NCI-H2081 treated with DMSO at 0.1 percent for 48 hours (cell line): ENCODE measurements at places on chromosomes 6 and 20.

GRCh38 chr6:146943664-146944063, 260.6 kb upstream of the STXBP5 start:
- no peak for DNase-seq

- DNase-seq: no peak
These were observed 78.2 kb upstream of the FOXO3 start for GRCh38 chr6:108482559-108482958.

DNA sequence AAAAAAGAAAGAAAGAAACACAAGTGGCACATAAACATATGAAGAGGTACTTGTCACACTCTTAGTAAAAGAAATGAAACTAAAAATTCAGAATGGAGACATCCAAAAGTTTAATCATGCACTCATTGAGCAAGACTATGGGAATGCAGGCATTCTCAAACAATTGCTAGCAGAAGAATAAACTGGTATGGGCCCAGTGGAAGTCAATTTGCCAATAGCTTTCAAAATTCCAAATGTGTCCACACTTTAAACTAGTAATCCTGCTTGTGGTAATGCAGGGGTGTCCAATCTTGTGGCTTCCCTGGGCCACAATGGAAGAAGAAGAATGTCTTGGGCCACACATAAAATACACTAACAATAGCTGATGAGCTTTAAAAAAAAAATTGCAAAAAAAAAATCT, 97.4 kb downstream of the EPB41L2 start:
- DNase-seq: no peak

GRCh38 chr6:143205991-143206390, 145.3 kb downstream of the AIG1 start:
- DNase-seq: no peak

DNA sequence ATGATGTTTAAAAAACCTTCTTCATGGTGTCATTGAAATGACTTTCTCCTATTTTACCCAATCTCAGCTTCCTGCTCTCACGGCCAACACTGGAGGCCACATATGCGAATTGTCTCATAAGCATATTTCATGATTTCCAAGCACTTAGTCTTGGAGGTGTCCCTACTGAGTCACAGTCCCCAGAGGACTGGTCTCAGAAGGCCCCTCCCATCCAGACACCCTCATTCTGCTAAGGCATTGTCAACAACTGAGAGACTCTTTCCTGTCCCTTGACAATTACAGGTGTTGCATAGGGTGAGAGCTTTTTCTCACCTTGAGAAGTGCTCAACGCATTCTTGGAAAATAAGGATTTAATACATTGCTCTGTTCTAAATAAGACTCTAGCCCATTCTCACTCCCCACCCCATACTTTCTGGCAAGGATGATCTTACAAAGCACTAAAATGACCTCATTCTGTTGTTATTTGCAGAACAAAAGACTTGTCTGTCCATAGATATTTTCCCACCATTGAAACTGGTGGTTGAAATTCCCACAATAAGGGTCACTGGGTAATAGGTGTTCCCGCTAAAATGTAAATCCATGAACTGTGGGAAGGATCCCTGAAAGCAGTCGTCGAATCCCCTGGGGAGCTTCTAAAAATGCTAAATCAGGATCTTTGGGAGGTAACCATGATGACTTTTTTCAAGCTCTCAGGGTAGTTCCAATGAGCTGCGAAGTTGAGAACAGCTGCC, 32.3 kb upstream of the SLC22A23 start:
- no peak for DNase-seq
